Hepatocyte (in vitro differentiated cells): ENCODE measurements at places on chromosomes 16 and 17. TPM values are rescaled to one million over a fixed set of nuclear protein-coding genes. Genes with fewer than 3 reads are reported as not detected.

GRCh38 chr17:4247361-4247970, 16.3 kb downstream of the ANKFY1 start:
- no peak for DNase-seq
- H3K27ac ChIP-seq, result peak overlapping the region; percentile 79
- no peak overlapping the region for H3K4me3 ChIP-seq
- H3K27me3 ChIP-seq, result no peaks in the 10 kb centered on the region
- peaks cover 12% of the 10 kb centered on the region for H3K4me1 ChIP-seq
- H3K36me3 ChIP-seq, result no peaks in the 10 kb centered on the region

Gene CA7
- total RNA-seq, result 2.5 and 3.3 TPM in 2 replicates

GRCh38 chr17:12553625-12554024, 112.1 kb upstream of the MYOCD start:
- no peak overlapping the region for H3K4me3 ChIP-seq
- no peaks in the 10 kb centered on the region for H3K27me3 ChIP-seq
- H3K4me1 ChIP-seq, result peaks cover 2% of the 10 kb centered on the region
- no peaks in the 10 kb centered on the region for H3K36me3 ChIP-seq

DNA sequence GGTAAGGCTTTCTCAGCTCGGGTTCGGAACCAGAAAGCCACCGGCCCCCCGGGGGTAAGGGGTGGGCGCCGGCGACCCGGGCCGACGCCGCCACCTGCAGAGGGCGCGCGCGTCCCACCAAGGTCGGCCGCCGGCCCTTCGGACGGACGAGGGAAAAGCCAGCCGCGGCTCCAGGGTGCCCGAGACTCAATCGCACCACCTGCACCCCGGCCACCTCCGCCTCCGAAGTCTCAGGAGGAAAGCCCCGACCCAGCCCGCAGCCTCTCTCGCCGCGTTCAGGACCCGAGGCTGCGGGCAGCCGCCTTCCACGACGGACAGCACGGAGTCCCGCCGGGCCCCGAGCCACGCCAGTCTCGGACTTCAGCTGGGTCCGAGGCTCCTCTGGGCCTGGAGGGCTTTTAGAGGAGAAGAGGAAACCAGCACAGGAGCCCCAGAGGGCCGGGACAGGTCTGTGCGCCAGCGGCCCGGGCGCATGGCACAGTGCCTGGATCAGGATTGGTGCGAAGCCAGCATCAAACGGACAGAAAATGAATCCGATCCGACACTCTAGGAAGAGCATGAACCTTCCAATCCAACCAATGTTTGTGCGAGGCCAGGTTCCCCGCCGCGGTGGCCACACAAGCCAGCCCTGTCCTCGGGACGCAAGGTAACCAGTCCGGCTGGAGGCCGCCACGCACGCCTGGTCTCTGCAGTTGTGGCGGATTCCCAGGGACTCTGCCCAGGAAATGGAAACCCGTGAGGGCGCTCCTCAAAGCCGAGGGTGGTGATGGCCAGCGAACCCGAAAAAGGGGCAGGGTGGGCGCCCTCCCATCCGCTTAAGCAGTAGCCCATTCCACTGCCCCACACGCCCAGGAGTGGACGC, 6.7 kb downstream of the CBX8 start:
- H3K27me3 ChIP-seq, result peaks cover 67% of the 10 kb centered on the region
- peak; percentile 79 for DNase-seq
- H3K27ac ChIP-seq, result no peak overlapping the region
- H3K36me3 ChIP-seq, result no peaks in the 10 kb centered on the region

Gene SLC12A3
- not detected in 2 replicates for total RNA-seq

DNA sequence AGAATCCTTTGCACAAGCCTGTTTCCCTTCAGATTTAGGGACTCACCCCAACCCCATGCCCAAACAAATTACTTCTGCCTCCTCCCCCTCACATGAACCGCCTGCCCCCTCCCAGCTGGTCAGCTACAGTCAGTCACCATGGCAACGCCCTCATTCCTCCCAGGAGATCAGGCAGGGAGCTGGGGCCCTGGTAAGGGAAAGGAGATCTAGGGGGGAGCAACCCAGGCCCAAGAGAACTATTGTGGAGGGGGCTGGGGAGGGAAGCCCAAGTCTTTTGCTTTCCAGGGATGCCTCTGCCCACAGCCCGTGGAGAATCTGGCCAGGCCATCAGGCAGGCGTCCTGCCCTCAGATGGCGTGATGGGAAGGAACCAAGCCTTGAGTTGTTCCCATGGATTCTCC, 2.8 kb downstream of the FAM171A2 start:
- H3K27ac ChIP-seq, result no peak overlapping the region
- H3K4me3 ChIP-seq, result no peak overlapping the region
- H3K27me3 ChIP-seq, result no peaks in the 10 kb centered on the region
- no peaks in the 10 kb centered on the region for H3K36me3 ChIP-seq

DNA sequence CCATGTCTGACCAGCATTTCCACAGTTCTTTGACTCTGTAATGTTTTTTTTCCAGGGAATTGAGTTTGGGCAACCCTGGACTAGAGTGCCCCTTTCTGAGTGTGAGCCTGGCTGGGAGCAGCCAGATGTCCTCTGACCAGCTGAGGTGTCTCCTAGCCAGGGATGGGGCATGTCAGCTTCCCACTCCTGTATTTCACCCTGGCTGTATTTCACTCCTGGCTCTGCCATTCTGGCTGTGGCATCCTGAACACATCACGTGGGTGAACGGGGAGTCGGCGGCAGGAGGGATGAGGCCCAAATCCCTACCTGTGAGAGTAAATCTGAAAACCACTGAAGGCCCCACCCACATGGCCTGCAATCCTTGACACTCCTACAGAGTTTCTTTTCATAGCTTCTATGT, 31.3 kb downstream of the KDM8 start:
- no peaks in the 10 kb centered on the region for H3K27me3 ChIP-seq
- no peak overlapping the region for H3K27ac ChIP-seq
- DNase-seq, result no peak
- no peak overlapping the region for H3K4me3 ChIP-seq

GRCh38 chr16:64809876-64810629, 311.8 kb downstream of the CDH11 start:
- H3K36me3 ChIP-seq, result no peaks in the 10 kb centered on the region
- H3K27me3 ChIP-seq, result no peaks in the 10 kb centered on the region
- no peak overlapping the region for H3K4me3 ChIP-seq
- no peak for DNase-seq

- no peak overlapping the region for H3K4me3 ChIP-seq
- no peak for DNase-seq
- H3K4me1 ChIP-seq, result no peaks in the 10 kb centered on the region
- H3K27me3 ChIP-seq, result no peaks in the 10 kb centered on the region
- H3K36me3 ChIP-seq, result no peaks in the 10 kb centered on the region
Observed at GRCh38 chr16:53643474-53643873, 60.2 kb downstream of the RPGRIP1L start.

DNA sequence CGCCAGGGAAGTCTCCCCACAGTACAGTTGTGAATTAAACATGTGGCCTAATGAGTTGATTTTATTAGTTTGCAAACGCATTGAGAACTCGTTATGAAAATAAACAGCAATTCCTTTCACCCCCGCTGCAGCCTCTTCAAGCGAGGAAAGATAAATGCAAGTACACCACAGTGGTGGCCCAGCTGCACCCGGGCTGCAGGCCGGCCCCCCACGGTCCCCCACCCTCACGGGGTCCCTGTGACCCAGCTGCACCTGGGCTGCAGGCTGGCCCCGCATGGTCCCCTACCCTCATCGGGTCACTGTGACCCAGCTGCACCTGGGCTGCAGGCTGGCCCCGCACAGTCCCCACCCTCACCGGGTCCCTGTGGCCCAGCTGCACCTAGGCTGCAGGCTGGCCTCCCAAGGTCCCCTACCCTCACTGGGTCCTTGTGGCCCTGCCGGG, 32.2 kb downstream of the SDK2 start:
- H3K4me1 ChIP-seq, result peaks cover 24% of the 10 kb centered on the region
- H3K27ac ChIP-seq, result no peak overlapping the region
- H3K4me3 ChIP-seq, result no peak overlapping the region
- no peak for DNase-seq
- no peaks in the 10 kb centered on the region for H3K27me3 ChIP-seq
- no peaks in the 10 kb centered on the region for H3K36me3 ChIP-seq

Gene MYH1
- 0.12 TPM in 1 of 2 replicates, not detected in the other for total RNA-seq

GRCh38 chr16:70684146-70685060, 1.4 kb downstream of the MTSS2 start:
- H3K27ac ChIP-seq, result peak overlapping the region; percentile 63
- H3K36me3 ChIP-seq, result no peaks in the 10 kb centered on the region
- no peak for DNase-seq
- no peaks in the 10 kb centered on the region for H3K27me3 ChIP-seq

DNA sequence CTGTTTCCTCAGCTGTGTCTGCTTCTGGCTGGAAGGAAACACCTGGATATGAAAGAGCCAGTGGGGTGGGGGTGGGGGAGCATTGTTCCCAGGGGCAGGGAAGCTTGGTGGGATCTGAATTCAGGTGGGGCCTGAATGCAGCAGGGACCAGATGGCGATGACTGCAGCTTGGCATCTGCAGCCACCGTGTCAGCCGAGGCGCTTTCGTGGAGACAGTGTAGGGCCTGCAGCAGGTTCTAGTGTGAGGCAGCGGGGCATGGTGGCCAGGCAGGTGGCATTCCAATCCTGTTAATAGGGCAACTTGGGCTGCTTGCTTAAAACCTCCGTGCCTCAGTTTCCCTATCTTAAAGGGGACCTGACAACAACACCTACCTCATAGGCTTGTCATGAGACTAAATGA, 1.7 kb downstream of the PIK3R6 start:
- no peak for DNase-seq
- H3K27ac ChIP-seq, result no peak overlapping the region
- no peaks in the 10 kb centered on the region for H3K36me3 ChIP-seq
- H3K27me3 ChIP-seq, result no peaks in the 10 kb centered on the region
- H3K4me1 ChIP-seq, result no peaks in the 10 kb centered on the region

Gene NPB
- total RNA-seq, result 0.47 and 2.6 TPM in 2 replicates

GRCh38 chr16:19169082-19169639, 1.1 kb downstream of the SYT17 start:
- H3K4me3 ChIP-seq, result peak overlapping the region; percentile 59
- DNase-seq, result no peak
- H3K36me3 ChIP-seq, result no peaks in the 10 kb centered on the region

DNA sequence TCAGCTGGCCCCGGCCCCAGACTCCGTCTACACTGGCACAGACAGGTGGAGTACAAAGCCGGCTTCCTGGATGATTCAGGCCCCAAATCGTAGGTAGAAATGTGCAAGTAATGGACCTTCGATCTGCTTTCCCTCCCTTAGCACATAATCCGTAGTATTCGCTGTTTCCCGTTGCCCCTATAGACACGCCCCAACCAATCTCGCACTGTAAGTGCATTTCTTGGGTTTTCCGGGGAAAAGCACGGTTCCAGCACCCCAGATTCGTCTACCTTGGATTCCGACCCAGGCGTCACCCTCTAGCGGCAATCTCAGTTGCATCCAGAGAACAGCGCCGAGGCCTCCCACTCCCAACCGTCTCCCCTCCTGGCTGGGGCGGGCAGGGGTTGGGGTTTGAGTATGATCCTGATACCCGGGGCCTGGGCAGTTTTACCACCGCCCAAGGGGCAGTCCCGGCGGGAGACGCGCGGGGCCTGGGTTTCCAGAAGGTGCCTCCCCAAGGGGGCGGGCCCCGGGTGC, 12.1 kb upstream of the FOXF1 start:
- DNase-seq, result no peak
- peaks cover 100% of the 10 kb centered on the region for H3K27me3 ChIP-seq
- H3K4me3 ChIP-seq, result no peak overlapping the region
- H3K27ac ChIP-seq, result peak overlapping the region; percentile 83
- H3K36me3 ChIP-seq, result no peaks in the 10 kb centered on the region

GRCh38 chr16:19282101-19282500, 3.4 kb upstream of the CLEC19A start:
- H3K4me3 ChIP-seq, result no peak overlapping the region
- no peaks in the 10 kb centered on the region for H3K36me3 ChIP-seq
- no peaks in the 10 kb centered on the region for H3K4me1 ChIP-seq

DNA sequence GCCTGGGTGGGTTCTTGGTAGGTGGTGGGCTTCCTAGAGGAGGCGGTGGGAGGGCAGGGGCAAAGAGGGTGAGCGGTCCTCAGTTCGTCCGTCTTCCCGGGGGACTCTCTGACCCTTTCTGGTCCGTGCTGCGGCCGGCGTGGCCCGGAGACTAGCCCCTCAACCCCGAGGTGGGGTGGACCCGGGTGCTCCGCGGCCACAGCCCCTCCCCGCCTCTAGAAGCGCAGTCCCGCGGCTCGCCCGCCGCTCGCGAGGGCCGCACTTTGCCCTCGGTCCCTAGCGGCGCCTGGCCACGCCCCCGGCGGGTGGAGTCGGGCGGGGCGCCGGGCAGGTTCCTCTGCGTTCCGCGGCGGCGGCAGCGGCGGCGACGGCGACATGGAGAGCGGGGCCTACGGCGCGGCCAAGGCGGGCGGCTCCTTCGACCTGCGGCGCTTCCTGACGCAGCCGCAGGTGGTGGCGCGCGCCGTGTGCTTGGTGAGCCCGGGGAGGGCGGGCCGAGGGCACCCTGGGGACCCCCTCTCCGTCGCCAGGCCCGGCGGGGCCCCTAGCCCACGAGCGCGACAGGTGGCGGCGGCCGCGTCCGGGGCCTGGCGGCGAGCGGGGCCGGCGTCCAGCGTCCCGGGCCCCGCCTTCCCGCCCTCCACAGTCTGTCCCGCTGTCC, at the start of gene SYNGR2:
Gene SYNGR2 (plus strand): TSS at position 340 of the 661 bp plus-strand sequence. CDS start 36 bp downstream, at position 376.
- no peaks in the 10 kb centered on the region for H3K27me3 ChIP-seq
- H3K4me1 ChIP-seq, result peaks cover 18% of the 10 kb centered on the region
- peak within 1 kb of the TSS; percentile 76 for H3K27ac ChIP-seq
- no peaks in the 10 kb centered on the region for H3K36me3 ChIP-seq
- peak; percentile 94 for DNase-seq
- H3K4me3 ChIP-seq, result peak within 1 kb of the TSS; percentile 75

Gene MYL4
- total RNA-seq, result 4.3 and 10.2 TPM in 2 replicates

- no peaks in the 10 kb centered on the region for H3K4me1 ChIP-seq
- no peaks in the 10 kb centered on the region for H3K27me3 ChIP-seq
- H3K36me3 ChIP-seq, result no peaks in the 10 kb centered on the region
- H3K27ac ChIP-seq, result no peak overlapping the region
Observed at GRCh38 chr16:50498431-50499155, 49.6 kb upstream of the NKD1 start.

Gene CALB2
- 1.8 and 2.3 TPM in 2 replicates for total RNA-seq

DNA sequence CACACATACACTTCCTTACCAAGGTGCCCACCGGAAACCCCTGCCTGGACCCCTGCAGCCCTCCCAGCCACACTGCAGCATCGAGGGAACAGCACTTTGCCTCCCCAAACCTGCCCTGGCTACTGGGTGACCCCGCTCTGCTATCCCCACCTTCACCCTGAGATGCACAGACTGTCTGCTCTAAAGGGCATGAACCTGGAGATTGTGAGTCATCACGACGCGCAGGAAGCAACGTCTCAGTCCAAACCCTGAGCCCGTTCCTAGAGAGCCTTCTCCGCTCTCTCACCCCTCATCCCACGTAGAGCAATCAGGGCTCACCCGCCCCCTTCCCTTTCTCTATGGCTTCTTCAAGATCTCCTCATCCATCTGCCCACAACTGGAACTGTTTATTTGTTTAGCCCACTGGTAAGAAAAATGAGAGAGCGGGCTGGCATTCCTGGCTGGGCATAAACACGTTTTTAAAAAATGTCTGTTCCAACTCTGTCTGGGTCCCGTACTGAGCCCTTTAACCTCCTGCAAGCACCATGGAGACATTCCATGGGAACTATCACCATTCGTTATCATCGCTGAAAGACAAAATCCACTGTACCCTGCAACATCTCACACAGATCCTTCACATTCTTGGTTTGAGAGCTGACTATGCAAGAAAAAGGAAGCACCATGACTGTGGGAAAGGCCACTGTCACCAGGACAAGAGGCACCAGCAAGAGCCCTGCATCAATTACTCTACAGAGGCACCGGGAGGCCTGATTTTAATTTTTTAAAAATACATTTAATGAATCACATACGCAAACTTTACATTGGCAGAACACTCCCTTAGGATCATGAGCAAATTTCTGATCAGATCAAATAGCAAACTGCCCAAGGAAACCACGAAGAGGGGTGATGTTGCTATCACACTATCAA, 28.2 kb downstream of the ZFHX3 start:
- H3K27ac ChIP-seq, result peak overlapping the region; percentile 33
- no peaks in the 10 kb centered on the region for H3K27me3 ChIP-seq
- no peak overlapping the region for H3K4me3 ChIP-seq
- peak; percentile 47 for DNase-seq
- H3K4me1 ChIP-seq, result peaks cover 38% of the 10 kb centered on the region
